Activated T-cell treated with anti-CD3 and anti-CD28 coated beads, Interleukin-2, amount 50 U/mL, for 72 hours (primary cell): ENCODE measurements at places on chromosomes 1 and 21. TPM values are rescaled to one million over a fixed set of nuclear protein-coding genes. Genes with fewer than 3 reads are reported as not detected.

- no peaks in the 10 kb centered on the region for H3K36me3 ChIP-seq
- no peak overlapping the region for H3K27ac ChIP-seq
- H3K4me1 ChIP-seq, result no peaks in the 10 kb centered on the region
- no peak overlapping the region for H3K4me3 ChIP-seq
- H3K27me3 ChIP-seq, result no peaks in the 10 kb centered on the region
Measured at GRCh38 chr1:37347104-37347649, 127.2 kb upstream of the ZC3H12A start.

DNA sequence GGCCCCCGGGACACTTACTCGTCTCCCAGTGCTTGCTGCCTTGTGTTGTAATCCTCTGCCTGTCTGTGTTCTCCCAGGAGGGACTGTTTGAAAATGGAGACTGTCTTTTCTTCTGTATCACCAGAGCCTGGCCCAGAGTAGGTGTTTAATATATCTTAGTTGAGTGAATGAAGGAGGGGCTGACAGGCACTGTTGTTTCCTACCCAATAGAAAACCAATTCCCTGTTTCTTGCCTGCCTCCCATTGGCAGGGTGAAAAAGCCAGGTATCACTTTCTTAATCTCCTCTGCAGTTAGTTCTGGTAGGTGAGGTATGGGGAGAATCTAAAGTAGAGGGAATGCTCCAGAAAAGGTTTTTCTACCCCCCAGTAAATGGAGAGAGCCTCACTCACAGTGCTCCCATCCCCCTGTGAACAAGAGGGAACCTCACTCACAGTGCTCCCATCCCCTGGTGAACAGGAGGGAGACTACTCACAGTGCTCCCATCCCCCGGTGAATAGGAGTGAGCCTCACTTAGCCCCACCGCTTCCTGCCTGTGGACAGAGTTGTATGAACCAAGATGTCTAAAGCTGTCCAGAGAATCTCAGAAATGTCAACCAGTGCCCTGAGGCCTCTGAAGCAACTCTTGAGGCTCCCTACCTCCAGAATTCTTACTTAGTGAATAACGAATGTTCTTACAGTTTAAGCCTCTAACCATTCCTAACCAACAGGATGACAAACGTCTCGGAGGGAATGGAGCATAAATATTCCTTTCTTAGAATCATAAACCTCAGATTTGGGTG lies at the start of gene GJA5:
TSS of gene GJA5 (minus strand) at position 122 of the 780 bp plus-strand sequence. CDS start 1,364 bp downstream, outside the sequence.
- H3K27me3 ChIP-seq, result no peaks in the 10 kb centered on the region
- peaks cover 22% of the 10 kb centered on the region for H3K4me1 ChIP-seq
- no peak within 1 kb of the TSS for H3K27ac ChIP-seq
- no peaks in the 10 kb centered on the region for H3K36me3 ChIP-seq

DNA sequence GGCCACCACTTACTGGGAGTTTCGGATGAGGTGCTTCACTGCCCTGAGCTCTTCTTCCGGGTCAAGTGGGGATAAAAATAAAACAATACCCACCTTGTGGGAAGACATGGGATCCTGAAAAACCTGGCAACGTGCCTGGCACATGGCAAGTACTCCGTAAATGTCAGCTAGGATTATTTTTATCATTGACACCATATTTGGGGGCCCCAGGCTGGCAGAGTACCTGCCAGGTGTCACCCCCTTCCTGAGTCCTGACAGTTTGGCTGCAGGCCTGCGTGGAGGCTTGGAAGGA lies 9.2 kb upstream of the EPHA2 start:
- peaks cover 10% of the 10 kb centered on the region for H3K27me3 ChIP-seq
- DNase-seq, result no peak
- H3K4me3 ChIP-seq, result no peak overlapping the region
- no peak overlapping the region for H3K27ac ChIP-seq
- H3K4me1 ChIP-seq, result peaks cover 74% of the 10 kb centered on the region

DNA sequence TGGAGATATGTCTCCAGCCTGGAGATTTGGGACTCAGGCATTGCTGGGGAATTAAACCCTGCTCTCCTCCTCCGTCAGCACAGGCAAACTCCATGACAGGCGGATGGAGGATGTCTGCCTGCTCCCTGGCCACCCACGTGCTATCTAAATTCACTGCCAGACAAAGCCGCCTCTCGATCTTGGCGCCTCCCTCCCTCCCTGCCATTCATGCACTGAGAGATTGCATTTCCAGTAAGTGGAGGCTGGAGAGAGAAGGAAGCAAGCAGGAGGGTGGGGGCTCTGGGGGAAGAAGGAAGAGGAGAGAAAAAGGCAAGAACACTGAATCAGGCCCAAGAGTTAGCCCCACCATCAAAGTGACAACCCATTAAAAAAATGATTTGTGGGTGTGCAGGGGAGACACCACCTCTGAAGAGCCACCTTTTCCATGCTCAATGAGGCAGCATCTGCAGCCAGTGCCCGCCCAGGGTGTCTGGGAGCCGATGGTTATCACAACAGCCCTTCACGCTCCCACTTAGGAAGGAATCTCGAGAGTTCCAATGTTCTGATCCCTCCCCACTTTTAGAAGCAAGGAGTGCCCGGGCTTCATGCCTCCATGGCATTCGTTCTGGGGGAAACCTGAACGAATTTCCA lies 183.0 kb downstream of the HIVEP3 start:
- H3K27ac ChIP-seq, result no peak overlapping the region
- no peak for DNase-seq
- peaks cover 67% of the 10 kb centered on the region for H3K4me1 ChIP-seq
- no peak overlapping the region for H3K4me3 ChIP-seq
- H3K36me3 ChIP-seq, result no peaks in the 10 kb centered on the region
- H3K27me3 ChIP-seq, result no peaks in the 10 kb centered on the region

DNA sequence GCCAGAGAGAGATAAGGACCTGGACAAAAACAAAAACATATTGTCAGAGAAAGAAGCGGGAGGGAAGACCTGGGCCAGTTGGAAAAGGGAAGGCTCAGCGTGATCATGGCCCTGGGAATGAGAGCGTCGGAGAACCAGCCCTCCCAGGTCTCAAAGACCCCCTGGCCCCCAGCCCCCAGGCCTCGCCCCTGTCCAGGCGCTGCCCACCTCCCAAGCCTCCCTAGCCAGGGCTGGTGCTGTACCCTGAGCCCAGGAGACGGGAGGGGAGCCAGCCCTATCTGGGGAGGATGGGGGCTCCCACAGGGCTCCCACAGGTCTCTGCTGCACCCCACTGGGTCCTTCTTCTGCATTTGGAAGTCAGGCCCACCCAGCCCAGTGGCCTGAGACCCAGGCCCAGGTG lies 15.1 kb downstream of the CHD5 start:
- no peak for DNase-seq
- peaks cover 5% of the 10 kb centered on the region for H3K4me1 ChIP-seq
- no peak overlapping the region for H3K4me3 ChIP-seq
- no peak overlapping the region for H3K27ac ChIP-seq
- no peaks in the 10 kb centered on the region for H3K36me3 ChIP-seq

DNA sequence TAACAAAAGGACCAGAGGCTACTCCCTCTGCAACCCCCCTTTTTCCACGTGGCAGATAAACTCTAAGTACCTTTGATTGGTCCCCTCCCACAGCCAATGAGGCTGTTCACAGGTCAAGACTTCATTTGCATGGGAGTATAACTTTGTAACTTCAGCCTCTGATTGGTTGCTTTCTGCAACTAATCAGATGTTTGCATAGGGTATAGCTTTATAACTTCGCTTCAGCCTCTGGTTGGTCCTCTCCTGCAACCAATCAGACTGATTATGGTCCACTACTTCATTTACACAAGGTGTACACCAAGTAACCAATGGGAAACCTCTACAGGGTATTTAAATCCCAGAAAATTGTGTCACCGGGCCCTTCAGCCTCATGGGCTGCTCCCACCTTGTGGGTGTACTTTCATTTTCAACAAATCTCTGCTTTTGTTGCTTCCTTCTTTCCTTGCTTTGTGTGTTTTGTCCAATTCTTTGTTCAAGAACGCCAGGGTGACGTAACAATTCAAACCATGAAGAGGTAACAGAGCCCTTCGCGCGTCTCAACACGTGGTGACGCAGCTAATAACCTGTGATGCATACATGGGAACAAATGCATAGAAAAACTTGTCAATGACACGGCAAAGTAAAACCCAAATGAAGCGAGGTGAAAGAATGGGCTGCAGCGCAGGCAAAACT lies 47.2 kb downstream of the VPS26C start:
- peaks cover 47% of the 10 kb centered on the region for H3K4me1 ChIP-seq
- no peak for DNase-seq
- H3K4me3 ChIP-seq, result peak overlapping the region; percentile 91
- H3K27ac ChIP-seq, result peak overlapping the region; percentile 61
- H3K36me3 ChIP-seq, result peaks cover 1% of the 10 kb centered on the region

GRCh38 chr1:88433556-88433955 lies 250.5 kb upstream of the PKN2 start:
- no peaks in the 10 kb centered on the region for H3K36me3 ChIP-seq
- no peaks in the 10 kb centered on the region for H3K27me3 ChIP-seq
- no peak overlapping the region for H3K4me3 ChIP-seq
- no peak overlapping the region for H3K27ac ChIP-seq
- no peak for DNase-seq

Gene FAM78B
- total RNA-seq, result 0.79 TPM

Gene LCE1C
- total RNA-seq, result not detected

Gene RABIF
- 8.4 TPM for total RNA-seq
